ENCODE measurements at places on chromosomes 2 and 18.

- no peak for DNase-seq
Measured at GRCh38 chr2:236562434-236562833, 7.2 kb upstream of the ACKR3 start.

GRCh38 chr2:120766470-120767351 lies 31.0 kb downstream of the GLI2 start:
- DNase-seq: peak; percentile 50

DNA sequence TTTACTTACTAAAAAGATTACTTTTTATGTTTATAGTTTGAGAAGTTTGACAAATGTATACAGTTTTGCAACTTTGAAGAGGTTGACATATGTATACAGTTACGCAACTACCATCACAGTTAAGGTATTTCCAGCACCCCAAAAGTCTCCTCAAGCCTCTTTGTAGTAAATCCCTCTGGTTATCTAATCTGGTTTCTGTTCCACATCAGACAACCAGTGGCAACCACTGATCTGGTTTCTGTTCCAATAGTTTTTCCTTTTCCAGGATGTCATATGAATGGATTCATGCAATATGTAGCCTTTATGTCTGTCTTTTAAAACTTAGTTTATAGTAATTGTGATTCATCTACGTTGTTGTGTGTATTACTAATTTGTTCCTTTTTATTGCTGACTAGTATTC lies 23.5 kb downstream of the IFIH1 start:
- DNase-seq: no peak

- no peak for DNase-seq
Measured at GRCh38 chr2:219408204-219408603, 10.0 kb upstream of the DES start.

DNA sequence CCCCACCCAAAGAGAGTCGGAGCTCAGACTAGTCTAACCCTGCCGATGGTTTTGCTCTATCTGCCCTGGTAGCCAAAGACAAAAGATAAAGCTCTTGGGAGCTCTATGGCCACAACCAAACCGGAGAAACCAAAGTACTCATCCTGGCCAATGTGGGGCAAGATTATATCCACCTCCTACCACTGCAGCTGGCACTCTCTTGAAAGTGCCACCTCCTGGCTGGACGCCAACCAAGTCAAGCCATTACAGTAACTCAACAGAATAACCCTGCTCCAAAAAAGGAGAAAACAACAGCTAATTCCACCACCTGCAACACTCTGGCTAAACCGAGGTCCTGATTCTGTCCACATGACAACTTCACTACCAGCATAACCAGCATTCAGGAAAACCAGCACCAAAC lies 57.6 kb downstream of the SESTD1 start:
- no peak for DNase-seq

DNA sequence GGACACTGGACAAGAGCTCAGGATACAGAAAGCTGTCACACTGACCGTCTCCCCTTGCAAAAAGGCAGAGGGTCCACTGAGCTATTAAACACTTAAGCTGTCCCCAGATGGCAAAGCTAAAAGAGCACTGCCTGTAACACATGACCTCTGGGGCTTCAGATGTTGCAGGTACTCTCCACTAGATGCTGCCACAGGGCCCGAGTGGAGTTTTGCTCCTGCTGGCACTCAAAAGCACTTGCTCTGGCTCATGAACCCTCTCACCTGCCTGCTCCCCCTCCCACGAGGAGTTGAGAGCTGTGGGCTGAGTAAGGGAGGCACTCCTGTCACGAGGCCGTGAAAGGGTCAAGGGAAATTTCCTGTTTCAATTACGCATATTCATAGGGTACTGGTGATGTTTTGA lies 227.9 kb downstream of the PRKCE start:
- no peak for DNase-seq

DNA sequence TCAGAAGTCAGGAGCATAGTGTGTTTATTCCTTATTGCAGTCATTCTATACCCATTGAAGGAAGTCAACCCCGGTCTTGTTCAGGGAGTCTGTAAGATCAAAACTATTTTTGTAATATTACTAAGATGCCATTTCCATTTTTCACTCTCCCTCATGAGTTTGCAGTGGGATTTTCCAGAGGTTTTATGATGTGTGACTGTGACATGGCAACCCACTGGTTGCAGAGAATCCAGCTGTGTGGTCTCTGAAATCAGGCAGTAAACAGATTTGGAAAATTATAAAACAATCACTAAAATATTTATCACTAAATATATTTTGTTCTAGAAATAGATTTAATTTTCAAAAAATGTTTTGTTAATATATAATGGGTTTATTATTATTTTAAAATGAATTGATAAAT lies 38.1 kb downstream of the DLGAP1 start:
- DNase-seq: no peak

GRCh38 chr2:170585067-170585466 lies 130.1 kb upstream of the SP5 start:
- no peak for DNase-seq

DNA sequence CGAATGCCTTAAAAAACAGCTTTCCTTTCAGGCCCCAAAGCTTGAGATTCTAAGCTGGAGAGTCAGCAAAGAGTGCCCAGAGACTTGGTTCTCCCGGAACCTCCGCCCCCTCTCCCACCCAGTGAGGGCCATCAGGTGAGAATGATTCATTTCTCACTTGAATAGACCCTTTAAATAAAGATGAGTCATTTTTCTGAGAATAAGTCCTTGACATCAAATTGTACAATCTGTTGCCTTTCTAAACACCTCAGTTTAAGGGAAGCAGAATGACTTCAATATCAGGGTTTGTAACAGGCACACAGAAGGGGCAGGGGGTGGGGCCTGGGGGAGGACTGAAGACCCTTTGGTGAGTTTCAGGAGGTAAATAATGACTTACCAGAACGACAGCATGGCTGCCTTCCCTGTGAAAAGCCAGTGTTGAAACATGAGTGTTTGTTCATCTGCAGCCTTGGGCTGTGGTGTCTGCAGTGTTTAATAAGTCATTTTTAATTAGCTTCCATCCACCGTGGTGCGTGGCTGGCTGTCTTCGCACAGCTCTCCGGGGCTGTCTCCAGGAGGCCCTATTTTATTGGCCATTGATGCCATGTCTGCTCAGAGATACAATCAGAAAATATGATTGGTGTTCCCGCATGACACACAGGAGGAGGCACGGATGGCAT lies 134.9 kb upstream of the ZNF236 start:
- DNase-seq: no peak

DNA sequence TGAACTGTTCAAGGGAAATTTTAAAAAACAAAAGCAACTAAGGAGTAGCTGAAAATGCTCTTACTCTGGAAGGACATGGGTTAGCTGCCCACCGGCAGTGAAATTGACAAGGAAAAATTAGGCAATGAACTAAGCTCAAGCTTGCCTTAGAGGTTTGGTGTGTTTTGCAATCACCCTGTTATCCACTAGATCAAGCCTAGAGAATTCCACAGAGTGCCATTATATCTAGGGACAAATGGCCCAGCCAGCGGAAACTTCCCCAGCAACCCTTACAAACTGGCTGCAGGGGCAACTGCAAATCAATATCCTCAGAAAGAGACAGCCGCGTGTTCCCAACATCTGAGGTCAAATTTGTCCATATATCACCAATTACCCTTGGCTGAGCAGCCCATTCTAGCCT lies 258.2 kb downstream of the SP3 start:
- no peak for DNase-seq

GRCh38 chr18:76491776-76492668 lies 3.0 kb downstream of the ZNF516 start:
- peak; percentile 70 for DNase-seq

DNA sequence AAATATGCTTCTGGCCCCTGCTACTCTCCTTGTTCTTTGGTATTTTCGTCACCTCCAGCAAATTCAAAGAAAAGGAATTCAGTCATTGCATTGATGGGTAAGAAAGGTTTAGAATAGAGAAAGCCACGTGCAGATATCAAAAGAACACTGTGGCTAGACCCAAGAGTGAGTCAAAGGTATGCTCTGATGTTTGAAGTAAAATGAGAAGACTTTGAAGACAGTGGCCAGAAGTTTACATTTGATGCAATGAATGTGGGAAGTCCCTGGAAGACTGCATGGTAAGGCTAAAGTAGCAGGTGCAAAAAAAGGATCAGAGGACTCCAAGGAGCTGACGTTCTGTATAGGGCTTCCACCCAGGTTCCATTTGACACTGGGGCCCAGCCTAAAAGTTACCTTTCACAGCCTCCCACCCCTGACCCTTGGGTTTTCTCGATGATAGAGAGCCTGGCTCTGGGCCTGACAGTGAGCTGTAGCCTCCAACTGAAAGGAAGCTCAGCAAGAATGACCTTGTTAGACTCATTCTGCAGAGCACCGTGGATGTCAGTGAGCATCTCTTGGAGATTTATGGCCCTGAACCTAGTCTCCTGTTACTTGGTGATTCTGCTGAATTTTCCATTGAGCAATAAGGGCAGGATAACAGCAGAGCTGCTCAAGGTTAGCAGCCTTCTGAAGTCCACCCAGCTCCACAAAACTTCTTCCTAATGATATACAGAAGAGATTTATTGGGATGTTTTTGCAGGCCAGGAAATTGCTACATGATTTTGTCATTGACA lies 223.7 kb upstream of the RBBP8 start:
- no peak for DNase-seq

- DNase-seq: no peak
Measured at GRCh38 chr2:83742117-83742782, 716.8 kb downstream of the SUCLG1 start.

GRCh38 chr18:66143029-66143428 lies 392.2 kb downstream of the CDH7 start:
- no peak for DNase-seq

DNA sequence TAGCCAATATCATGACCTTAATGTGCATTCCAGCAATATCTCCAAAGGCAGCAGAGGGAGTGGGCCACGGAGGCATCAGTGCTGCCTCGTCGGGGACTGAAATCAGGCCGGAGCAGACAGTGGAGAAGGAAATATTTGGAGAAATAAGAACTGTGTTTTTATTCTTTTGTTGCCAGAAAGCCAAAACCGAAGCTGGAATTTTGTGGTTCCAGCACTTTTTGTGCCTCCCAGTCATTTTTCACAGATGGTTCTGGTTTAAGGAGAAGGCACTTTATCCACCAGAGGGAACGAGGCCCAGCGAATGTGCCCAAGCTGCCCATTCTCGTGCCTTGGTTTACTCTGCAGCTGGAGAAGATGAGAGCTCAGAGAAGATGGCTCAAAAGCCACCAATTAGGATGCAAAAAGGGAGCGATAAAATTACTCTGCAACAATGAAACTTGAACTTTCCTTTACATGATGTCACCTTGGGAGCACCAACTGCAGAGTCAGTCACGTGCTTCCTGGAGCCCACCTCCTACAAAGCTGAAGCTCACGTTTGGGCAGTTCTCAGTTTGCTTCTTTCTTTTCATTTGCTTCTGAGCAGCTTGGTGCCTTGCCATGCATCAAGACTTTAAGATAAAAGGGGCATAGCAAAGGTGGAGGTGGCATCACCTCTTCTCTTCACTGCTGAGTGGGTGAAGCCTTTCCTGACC lies 288.7 kb downstream of the LPIN1 start:
- no peak for DNase-seq

DNA sequence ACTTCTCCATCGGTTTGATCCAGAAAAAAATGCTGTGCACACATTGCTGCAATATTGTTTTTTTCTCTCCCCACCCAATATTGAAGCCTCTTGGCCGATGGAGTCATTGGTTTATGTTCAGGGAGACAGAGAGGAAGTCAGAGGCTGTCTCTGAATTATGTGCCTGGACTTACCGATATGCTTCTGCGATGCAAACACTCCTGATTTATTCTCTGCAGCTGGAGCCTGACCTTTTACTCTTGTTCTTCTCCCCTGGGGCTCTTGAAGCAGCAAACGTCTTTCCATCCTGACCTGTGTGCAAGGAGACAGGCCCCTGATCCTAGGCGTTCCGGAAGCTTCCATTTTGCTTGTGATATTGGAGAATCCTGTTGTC lies 99.6 kb downstream of the PTGR3 start:
- DNase-seq: no peak

GRCh38 chr18:42011053-42011452 lies 56.0 kb downstream of the PIK3C3 start:
- no peak for DNase-seq

DNA sequence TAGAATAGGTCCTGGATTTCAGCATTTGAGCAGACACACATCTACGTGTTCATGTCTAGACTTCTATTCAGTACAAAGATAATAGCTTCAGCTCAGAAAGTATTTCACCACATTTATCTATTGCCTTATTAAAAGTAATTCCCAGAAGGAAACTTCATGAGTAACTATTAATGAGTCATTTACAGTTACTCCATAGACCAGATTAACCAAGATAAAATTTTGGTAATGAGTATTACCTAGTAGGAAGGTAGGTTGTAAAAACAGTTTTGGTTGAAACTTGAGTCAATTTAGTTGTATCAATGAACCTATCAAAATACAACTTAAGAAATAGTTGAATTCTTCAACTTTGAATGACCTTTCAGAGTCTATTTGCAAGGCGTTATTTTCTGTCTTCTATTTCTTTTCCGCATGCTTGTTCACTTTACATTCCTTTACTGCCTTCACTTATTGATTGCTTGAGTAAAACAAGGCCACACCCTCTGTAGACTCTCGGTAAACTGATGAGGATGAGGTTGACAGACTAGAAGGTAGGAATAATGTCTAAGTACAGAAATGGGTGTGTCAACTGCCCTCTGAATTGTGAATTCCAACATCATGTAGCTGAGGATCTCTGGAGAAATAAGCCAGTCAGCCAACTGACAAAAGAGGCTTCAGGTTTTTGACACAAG lies 1165.6 kb upstream of the ZEB2 start:
- no peak for DNase-seq

DNA sequence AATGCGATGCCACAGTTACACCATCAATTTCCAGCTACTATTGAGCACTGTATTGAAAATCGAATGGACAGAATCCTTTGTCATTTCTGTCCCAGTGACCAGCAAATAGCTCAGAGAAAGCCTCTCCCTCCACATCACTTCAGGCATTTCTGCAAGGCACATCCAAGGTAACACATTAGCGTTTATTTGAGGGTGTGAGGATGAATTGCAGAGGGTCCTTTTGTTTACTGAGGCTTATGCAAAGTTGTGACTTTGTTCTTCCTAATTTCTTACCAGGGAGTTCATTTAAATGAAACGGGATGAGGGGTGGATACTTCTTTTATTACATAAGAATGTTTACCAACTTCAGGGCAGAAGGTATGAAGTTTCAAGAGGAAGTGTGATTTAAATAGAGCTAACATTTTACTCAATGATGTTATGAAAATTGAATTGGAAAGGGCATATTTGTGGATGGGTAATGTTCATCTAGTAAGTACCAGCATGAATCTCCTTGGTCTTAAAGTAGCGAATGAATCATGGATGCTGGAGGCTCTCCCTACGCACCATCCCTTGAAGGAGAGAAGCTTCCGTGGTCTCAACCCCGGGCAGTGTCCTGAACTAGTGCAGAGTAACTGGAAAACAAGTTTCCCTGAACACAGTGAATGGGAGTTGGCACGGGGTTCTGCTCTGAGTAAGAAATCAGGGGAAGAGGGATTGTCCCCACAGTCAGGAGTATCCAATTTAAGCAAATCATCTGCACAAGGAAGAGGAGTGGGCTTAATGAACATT lies 756.5 kb downstream of the GALR1 start:
- DNase-seq: no peak

- no peak for DNase-seq
Measured at GRCh38 chr2:159076241-159076640, 107.8 kb downstream of the TANC1 start.

Measured in activated effector memory CD4-positive, alpha-beta T cell treated with anti-CD3 and anti-CD28 coated beads, Interleukin-2, amount 50 U/mL, for 16 hours (primary cell).